ENCODE measurements at places on chromosomes 13 and 19.

GRCh38 chr19:36745870-36746269 lies 26.7 kb downstream of the ZNF850 start:
- no peak for DNase-seq

DNA sequence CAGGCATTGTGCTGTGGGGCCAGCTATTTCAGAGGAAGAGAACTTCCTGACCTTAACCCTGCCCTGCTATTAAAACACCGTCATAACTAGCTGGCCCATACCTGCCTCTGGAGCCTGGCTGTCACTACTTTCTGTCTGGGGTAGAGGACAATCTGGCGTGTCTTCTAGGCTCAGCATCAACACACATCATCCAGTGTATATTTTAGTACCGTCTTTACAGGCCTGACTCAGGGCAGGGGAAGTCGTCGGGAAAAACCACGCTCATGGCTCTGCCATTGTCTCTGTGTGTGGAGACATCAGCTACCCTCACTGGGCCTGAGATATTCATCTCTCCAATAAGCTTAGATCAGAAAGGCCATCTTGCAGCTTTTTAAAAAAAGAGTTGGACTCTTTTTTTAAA lies 151.1 kb downstream of the KATNAL1 start:
- no peak for DNase-seq

DNA sequence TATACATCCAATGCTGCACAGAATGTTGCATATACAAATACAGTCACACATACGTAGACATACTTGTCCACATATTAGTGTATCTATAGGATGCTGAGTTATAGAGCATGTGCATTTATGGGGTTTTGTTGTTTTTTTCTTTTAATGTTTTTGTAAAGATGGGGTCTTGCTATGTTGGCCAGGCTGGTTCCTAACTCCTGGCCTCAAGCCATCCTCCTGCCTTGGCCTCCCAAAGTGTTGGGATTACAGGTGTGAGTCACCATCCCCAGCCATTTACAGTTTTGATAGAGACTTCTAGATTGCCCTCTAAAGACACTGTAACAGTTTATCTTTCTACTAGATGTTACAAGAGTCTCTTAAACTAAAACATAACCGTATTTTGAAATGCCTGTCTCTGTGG lies 14.3 kb downstream of the HNRNPUL1 start:
- no peak for DNase-seq

DNA sequence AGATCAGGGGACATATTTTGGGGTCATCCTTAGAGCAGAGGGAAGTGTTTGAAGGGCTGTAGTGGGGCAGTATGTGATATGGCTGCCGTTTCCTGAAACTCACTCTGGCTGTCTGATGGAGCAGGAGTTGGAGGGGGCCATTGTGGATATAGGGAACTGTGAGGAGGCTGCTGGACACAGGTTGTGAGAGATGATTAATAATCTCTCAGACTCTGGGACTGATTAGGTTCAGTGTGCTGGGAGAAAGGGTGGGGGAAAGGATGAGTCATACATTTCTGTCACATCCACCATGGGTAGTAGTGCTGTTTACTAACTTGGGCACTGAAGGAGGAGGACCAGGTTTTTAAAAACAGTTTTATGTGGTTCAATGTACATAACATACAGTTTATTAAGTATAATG lies 4.8 kb downstream of the B3GLCT start:
- DNase-seq = peak; percentile 72

Measured in fibroblast of skin of scalp (primary cell).